ENCODE measurements at places on chromosomes 5 and 9.

GRCh38 chr5:494667-495255 is 29.5 kb downstream of the SLC9A3 start:
- DNase-seq: no peak

DNA sequence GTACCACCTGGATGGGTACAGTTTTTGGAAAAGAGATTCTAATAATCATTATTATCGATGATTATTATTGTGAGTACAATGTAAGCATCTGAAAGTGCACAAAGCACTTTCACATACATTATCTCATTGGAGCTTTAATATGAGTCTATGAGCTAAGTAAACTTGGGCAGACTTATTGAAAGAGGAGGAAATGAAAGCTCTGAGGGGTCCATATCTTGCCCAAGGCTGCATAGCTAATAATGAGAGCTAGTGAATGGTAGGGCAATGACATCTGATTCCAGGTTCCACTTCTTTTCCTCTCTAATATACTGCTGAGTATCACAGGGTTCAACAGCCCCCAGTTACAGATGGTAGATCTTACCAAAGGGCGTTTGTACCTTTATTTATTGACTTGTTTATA is 26.1 kb downstream of the TIMD4 start:
- DNase-seq: no peak

DNA sequence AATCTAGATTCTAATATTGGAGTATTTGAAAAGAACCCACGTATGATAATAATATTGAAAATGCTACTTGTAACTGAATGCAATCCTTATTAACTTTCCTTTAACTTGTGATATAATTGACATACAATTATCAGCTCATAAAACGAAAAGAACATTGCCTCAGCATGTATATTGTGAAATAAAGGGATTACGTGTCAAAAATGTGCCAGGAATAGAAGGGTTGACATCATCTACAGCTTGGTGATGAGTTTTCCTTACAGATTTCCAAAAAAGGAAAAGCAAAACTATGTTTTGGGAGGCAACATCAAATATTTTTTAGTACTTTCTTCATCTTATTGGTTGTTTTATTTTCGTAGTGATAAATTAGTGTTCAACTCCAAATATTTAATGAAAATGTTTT is 266.0 kb upstream of the PTGER4 start:
- DNase-seq: no peak

- no peak for DNase-seq
Observed at GRCh38 chr9:84122572-84122971, 142.0 kb downstream of the RMI1 start.
